ENCODE measurements at places on chromosomes 3 and 15. TPM values are rescaled to one million over a fixed set of nuclear protein-coding genes. Genes with fewer than 3 reads are reported as not detected.

The MCTP2 gene
- polyA plus RNA-seq: 0.33 TPM

GRCh38 chr3:30271781-30272180 lies 334.6 kb upstream of the TGFBR2 start:
- DNase-seq: no peak

DNA sequence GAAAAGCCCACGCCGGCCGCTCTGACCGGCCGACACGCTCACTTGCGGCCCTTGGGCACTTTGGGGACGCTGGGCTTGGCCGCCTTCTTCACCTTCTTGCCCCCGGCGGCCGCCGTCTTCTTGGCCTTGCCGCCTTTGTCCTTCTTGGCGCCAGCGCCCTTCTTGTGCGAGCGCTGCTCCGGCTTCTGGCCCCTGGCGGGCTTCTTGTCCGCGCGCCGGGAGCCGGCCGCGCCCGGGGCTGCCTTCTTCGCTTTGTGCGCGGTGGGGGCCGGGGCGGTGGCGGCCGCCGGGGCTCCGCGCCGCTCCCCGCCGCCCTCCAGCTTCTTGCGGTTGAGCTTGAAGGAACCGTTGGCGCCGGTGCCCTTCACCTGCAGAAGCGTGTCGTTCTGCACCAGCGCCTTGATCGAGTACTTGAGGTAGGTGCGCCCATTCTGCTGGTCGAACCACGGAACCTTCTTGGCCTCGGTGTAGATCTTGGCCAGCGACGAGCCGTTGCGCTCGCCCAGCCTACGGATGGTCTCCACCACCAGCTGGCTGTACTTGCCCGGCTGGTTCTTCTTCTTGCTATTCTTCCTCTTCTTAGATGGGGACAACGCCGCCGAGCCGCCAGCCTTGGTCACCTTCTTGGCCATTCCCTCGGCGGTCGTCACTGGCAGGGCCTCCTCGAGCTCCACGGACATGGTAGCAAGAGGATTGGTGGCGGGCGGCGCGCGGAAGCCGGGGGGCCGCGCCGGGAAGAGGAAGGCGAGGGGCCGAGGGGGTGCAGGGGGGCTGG lies 36.7 kb downstream of the HMCES start:
- DNase-seq: peak; percentile 42

DNA sequence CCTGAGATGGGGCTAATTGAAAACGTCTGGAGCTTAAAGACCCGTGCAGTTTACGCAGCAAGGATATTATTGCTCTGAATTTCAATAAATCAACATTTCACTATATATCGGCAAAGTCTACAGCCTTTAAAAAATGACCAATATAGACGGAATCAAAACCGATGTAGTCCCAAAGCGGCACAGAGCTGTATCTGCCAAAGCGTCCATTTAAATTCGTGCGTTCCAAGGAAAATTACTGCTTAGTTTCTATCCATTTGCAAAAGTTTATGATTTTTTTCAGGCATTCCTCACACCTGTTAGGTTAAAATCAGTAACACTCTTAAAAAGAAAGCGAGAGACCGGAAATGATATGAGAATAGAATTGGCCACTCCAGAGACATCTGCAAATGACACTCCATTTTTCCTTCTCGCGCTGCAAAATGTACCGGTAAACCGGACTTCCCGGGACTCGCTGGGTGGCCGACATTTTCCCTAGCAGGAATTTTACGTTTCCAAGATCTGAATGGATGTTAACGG lies 777 bp upstream of the EIF4A2 start:
- no peak for DNase-seq

- no peak for DNase-seq
Measured at GRCh38 chr15:99090011-99090699, 14.7 kb upstream of the SYNM start.

The ERC2 gene
- 0.82 TPM for polyA plus RNA-seq

DNA sequence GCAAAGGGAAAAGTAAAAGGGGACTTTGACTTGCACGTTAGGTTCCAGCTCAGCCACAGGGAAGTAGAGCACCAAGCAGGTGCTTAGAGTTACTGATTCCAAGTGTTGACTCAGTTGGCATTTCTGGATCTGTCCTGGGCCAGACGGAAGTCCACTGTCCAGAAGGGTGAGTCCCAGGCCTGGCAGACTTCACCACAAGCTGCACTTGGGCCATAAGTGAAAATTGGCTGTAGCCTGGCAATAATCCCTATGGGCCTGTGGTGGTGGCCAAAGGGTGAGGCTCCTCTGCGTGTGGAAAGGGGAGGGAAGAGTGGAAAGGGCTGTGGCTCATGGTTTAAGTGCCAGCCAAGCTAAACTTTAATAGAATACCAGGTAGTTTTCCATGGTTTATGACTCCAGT lies 121.5 kb downstream of the DTWD1 start:
- DNase-seq: no peak

DNA sequence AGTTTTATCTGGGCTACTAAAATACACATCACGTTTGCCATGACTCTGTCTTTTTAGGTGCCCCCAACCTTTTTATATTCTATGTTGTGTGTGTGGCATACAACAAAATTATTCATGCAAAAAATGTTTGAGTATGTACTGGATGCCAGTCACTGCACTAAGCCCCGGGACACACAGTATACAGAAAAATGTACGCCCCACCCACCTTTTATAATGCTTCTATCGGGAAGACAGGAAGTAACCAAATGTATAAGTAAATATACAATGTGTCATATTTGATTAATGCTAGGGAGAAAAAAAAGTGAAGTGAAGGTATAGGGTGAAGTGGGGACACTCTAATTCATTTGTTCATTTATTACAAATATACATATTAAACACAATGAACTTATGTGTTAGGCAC lies 503.4 kb upstream of the MDFIC2 start:
- DNase-seq: no peak

All from muscle of leg (tissue), 16 donors.